ENCODE measurements at places on chromosomes 11 and 22.

DNA sequence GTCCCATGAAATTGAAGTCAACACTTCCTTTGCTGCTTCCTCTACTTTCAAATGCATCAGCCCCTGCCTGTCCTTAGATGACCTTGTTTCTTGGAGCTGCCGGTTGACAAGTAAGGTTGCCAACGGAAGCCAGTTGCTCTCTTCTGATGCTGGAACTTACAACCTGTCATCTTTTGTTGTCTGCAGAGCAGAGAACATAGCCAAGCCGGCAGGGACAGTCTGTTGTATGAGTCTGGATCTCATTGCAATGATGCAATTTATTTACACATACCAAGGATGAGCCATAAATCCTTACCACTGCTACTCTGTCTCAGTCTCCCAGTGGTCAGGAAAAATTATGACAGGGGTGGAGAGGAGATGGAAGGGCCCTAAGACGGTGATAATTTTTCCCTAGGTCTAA is 151.4 kb downstream of the BLID start:
- H3K4me3 ChIP-seq = no peak overlapping the region
- no peak for DNase-seq
- H3K36me3 ChIP-seq = no peaks in the 10 kb centered on the region
- H3K4me1 ChIP-seq = peaks cover 15% of the 10 kb centered on the region
- peak overlapping the region; percentile 46 for H3K27ac ChIP-seq

- H3K4me3 ChIP-seq = no peak overlapping the region
- no peaks in the 10 kb centered on the region for H3K4me1 ChIP-seq
- H3K27me3 ChIP-seq = no peaks in the 10 kb centered on the region
- no peak for DNase-seq
- no peaks in the 10 kb centered on the region for H3K36me3 ChIP-seq
Observed at GRCh38 chr11:17781221-17781620, 46.6 kb downstream of the KCNC1 start.

GRCh38 chr11:27551127-27551526 is 44.6 kb upstream of the LIN7C start:
- no peaks in the 10 kb centered on the region for H3K27me3 ChIP-seq
- DNase-seq = no peak
- H3K4me1 ChIP-seq = no peaks in the 10 kb centered on the region
- H3K36me3 ChIP-seq = no peaks in the 10 kb centered on the region
- H3K27ac ChIP-seq = no peak overlapping the region
- no peak overlapping the region for H3K4me3 ChIP-seq

DNA sequence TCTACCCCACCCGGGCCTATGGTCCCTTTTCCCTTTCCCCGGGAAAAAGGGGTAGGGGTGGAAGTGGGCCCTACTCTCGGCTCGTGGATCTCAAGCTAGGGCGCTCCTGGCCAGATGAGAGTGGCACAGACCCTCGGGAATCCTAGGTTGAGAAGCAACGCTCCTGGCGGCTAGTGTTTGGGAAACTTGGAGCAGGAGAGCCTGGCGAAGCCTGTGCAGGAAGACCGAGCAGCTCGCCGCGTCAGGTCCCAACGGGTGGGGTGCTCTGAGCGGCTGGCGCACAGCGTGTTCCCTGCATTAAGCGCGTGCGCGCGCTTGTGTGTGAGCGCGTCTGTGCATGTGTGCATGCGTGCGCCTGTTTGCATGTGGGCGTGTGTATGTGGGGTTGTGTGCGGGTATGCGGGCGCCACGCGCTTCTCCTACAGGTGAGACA is 7.1 kb upstream of the FLI1 start:
- no peaks in the 10 kb centered on the region for H3K4me1 ChIP-seq
- H3K36me3 ChIP-seq = no peaks in the 10 kb centered on the region
- peaks cover 12% of the 10 kb centered on the region for H3K27me3 ChIP-seq

GRCh38 chr11:104120493-104121137 is 43.3 kb downstream of the PDGFD start:
- no peak overlapping the region for H3K4me3 ChIP-seq
- no peaks in the 10 kb centered on the region for H3K36me3 ChIP-seq
- H3K27me3 ChIP-seq = no peaks in the 10 kb centered on the region

DNA sequence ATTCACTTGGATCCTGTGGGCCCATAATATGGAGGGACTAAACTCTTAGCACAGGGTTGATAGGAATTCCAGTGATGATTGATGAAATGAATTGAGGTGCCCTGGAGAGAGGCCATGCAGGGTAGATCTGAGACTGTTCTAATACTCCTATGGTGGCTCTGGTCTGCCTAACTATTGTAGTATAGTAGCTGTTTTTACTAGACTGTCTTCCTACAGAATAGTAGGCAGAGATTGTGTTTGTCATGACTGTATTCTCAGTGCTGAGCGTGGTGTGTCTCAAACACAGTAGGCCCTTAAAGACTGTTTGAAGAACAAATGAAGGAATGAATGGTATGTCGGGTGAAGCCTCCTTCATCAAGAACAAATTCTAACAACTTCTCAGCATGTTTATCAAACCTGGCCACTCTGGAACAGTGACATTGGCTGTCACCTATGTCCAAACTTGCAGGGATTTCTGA is 107.0 kb upstream of the SESN3 start:
- DNase-seq = no peak
- no peak overlapping the region for H3K27ac ChIP-seq
- H3K4me3 ChIP-seq = no peak overlapping the region
- H3K36me3 ChIP-seq = no peaks in the 10 kb centered on the region

GRCh38 chr11:43573233-43573632 is 107.3 kb upstream of the HSD17B12 start:
- no peak overlapping the region for H3K27ac ChIP-seq
- no peak overlapping the region for H3K4me3 ChIP-seq
- peaks cover 16% of the 10 kb centered on the region for H3K4me1 ChIP-seq
- peaks cover 53% of the 10 kb centered on the region for H3K27me3 ChIP-seq
- no peaks in the 10 kb centered on the region for H3K36me3 ChIP-seq

DNA sequence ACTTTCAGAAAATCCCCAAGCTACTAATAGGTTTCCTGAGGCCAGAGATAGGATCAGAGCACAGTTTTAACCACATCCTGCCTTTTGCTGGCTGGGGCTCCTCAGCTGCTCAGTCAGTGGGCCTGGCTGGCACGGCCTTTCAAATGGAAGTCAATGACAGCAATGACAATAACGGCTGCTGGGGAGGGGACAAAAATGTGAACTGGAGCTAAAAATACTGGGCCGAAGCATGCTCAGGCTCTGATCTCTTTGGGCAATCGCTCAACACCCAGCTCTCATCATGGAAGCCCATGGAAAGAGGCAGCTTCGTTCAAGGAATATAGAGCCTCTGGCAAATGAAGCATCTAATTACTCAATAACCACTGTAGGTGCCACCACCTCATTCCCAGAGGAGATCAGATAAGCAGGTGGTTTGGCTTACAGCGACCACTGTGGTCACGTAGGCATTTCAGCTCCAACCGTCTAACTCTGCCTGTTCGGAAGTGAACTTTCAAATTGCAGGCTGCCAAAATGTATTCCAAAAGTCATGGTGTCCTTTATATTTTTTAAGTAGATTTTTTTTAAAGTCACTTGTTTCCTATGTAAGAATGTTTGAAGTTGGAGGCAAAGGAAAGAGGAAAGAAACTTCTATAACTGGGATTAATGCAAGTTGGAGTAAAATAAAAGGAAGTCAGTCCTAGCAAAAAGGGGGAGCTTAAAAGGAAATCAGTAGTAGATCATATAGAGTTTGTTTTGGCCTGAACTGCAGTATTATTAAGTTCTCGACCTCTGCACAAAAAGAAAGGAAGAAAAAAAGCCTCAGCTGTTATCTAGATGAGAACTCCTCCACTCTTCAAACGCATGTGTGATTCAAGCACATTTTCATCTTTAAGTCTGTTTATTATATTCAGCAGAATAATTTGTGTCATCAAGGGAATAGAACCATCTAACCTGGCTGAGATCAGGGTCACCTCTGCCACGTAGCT is 14.1 kb downstream of the WT1 start:
- peaks cover 28% of the 10 kb centered on the region for H3K4me1 ChIP-seq
- H3K36me3 ChIP-seq = no peaks in the 10 kb centered on the region
- DNase-seq = peak; percentile 16
- H3K4me3 ChIP-seq = no peak overlapping the region

- H3K27me3 ChIP-seq = no peaks in the 10 kb centered on the region
- peaks cover 49% of the 10 kb centered on the region for H3K36me3 ChIP-seq
- H3K4me1 ChIP-seq = peaks cover under 1% of the 10 kb centered on the region
Observed at GRCh38 chr11:72233056-72233772, 8.6 kb downstream of the INPPL1 start.

GRCh38 chr22:37314315-37315074 is 32.2 kb downstream of the CYTH4 start:
- no peak overlapping the region for H3K27ac ChIP-seq
- H3K27me3 ChIP-seq = no peaks in the 10 kb centered on the region
- no peak overlapping the region for H3K4me3 ChIP-seq
- no peak for DNase-seq
- no peaks in the 10 kb centered on the region for H3K36me3 ChIP-seq

GRCh38 chr11:105609341-105609781 is 512 bp upstream of the GRIA4 start:
- peaks cover 34% of the 10 kb centered on the region for H3K27me3 ChIP-seq
- peak overlapping the region; percentile 32 for H3K4me3 ChIP-seq
- peak; percentile 59 for DNase-seq
- no peaks in the 10 kb centered on the region for H3K4me1 ChIP-seq

GRCh38 chr11:34784318-34784841 is 131.8 kb downstream of the APIP start:
- H3K27ac ChIP-seq = no peak overlapping the region
- no peak for DNase-seq
- no peaks in the 10 kb centered on the region for H3K27me3 ChIP-seq
- no peaks in the 10 kb centered on the region for H3K4me1 ChIP-seq
- no peaks in the 10 kb centered on the region for H3K36me3 ChIP-seq

GRCh38 chr11:7596975-7597391 is 76.3 kb downstream of the CYB5R2 start:
- no peaks in the 10 kb centered on the region for H3K4me1 ChIP-seq
- H3K4me3 ChIP-seq = no peak overlapping the region
- H3K27ac ChIP-seq = no peak overlapping the region
- H3K27me3 ChIP-seq = no peaks in the 10 kb centered on the region
- no peak for DNase-seq

GRCh38 chr11:1203505-1204271 is 19.2 kb upstream of the MUC5B start:
- H3K36me3 ChIP-seq = no peaks in the 10 kb centered on the region
- H3K27ac ChIP-seq = no peak overlapping the region
- H3K27me3 ChIP-seq = peaks cover 5% of the 10 kb centered on the region
- peaks cover 10% of the 10 kb centered on the region for H3K4me1 ChIP-seq
- H3K4me3 ChIP-seq = no peak overlapping the region

GRCh38 chr11:7437696-7438095 is 47.6 kb upstream of the OLFML1 start:
- H3K36me3 ChIP-seq = no peaks in the 10 kb centered on the region
- no peaks in the 10 kb centered on the region for H3K4me1 ChIP-seq
- DNase-seq = no peak
- no peak overlapping the region for H3K4me3 ChIP-seq
- H3K27ac ChIP-seq = no peak overlapping the region

DNA sequence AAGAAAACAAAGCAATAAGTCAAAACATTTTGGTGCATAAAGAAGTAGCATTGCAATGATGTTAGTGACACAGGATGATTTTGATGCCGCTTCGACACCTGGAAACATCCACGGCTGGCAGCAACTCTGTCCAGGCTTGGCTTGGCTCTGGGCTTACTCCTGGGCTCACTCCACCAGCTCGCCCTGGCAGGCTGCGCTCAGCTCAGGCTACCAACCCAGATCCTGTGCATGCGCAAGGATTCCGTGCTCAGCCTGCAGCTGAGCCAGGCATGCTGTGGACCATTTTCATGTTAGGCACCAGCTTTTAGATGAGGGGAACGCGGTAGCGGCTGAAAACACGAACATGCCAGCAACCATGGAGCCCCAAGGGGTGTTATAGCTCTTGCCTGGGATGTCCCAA is 66.0 kb downstream of the SLC25A17 start:
- H3K36me3 ChIP-seq = no peaks in the 10 kb centered on the region
- no peaks in the 10 kb centered on the region for H3K27me3 ChIP-seq
- no peaks in the 10 kb centered on the region for H3K4me1 ChIP-seq

DNA sequence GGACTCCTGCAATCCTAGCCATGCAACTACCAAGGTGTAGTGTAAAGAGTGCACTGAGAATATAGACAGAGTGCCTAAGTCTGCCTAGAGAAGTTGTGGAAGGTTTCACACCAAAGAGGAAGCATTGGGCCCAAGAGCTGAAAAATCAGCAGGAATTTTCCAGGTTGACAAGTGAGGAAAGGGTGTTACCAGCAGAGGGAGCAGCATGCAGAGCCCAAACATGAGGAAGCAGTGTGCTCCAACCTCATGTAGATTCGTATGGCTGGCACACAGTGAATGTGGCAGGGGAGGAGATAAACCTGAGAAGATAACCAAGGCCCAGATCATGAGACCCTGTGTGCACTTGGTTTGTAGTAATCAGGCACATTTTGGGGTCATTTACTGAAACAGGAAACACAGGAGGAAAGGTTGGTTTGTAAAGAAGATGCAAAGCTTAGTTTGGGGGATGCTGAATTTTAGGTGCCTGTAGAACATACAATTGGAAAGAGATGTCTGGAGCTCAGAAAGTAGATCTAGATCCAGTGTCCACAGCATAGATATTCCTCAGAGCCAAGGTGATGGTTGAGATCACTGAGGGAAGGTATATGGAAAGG is 1.7 kb downstream of the HPX start:
- no peaks in the 10 kb centered on the region for H3K36me3 ChIP-seq
- H3K27me3 ChIP-seq = no peaks in the 10 kb centered on the region
- H3K4me3 ChIP-seq = no peak overlapping the region
- peak; percentile 64 for DNase-seq
- peaks cover 18% of the 10 kb centered on the region for H3K4me1 ChIP-seq

- H3K4me3 ChIP-seq = no peak overlapping the region
- no peaks in the 10 kb centered on the region for H3K36me3 ChIP-seq
- H3K4me1 ChIP-seq = peaks cover 32% of the 10 kb centered on the region
- peak overlapping the region; percentile 42 for H3K27ac ChIP-seq
- no peaks in the 10 kb centered on the region for H3K27me3 ChIP-seq
Observed at GRCh38 chr22:37741312-37741795, 44.5 kb downstream of the TRIOBP start.

GRCh38 chr11:31487848-31488247 is 21.6 kb downstream of the IMMP1L start:
- no peaks in the 10 kb centered on the region for H3K36me3 ChIP-seq
- H3K4me3 ChIP-seq = no peak overlapping the region
- H3K4me1 ChIP-seq = no peaks in the 10 kb centered on the region
- DNase-seq = peak; percentile 8

DNA sequence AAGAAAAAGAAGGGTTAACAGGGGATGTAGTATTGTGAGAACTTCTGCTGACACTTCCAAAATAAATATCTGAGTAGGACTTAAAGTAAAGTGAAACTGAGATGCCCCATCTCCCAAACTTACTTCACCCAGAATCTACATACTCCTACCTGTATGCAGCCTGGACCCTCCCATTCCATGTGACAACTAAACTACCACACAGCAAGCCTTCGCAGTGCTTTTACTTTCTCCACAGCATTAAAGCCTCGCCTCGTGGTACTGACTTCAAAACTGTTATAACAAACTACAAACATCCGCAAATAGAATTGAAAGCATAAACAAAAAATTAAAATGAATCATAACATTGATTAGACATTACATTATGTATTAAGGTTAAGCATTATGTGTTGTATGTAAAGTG is 985 bp downstream of the MPZL2 start:
- no peaks in the 10 kb centered on the region for H3K36me3 ChIP-seq
- H3K4me1 ChIP-seq = no peaks in the 10 kb centered on the region
- no peak overlapping the region for H3K4me3 ChIP-seq
- H3K27me3 ChIP-seq = peaks cover 28% of the 10 kb centered on the region
